ENCODE measurements at places on chromosomes 5 and 9.

GRCh38 chr5:172454358-172455086 is at the start of gene SH3PXD2B:
TSS of gene SH3PXD2B (minus strand) at chr5:172454525. CDS start at chr5:172454352, 173 bp downstream.
- DNase-seq, result peak; percentile 73

DNA sequence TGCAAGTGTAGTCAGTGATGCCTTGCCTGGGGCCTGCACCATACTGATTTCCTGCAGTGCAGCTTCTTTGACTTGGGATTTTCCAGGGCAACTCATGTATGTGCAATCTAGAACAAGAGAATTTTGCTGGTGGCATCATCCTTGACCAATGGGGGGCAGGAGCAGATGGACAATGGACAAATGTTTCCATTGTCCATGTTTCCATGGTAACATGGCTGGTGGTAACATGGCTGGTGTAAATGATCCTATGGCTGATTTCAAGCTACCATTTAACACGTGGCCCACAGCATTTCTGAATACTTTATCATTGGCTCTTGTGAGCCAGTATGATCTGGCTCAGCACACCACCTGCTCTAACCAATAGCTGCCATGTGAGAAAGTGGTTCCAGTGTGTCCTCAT is 130.1 kb upstream of the OSMR start:
- peak; percentile 1 for DNase-seq

DNA sequence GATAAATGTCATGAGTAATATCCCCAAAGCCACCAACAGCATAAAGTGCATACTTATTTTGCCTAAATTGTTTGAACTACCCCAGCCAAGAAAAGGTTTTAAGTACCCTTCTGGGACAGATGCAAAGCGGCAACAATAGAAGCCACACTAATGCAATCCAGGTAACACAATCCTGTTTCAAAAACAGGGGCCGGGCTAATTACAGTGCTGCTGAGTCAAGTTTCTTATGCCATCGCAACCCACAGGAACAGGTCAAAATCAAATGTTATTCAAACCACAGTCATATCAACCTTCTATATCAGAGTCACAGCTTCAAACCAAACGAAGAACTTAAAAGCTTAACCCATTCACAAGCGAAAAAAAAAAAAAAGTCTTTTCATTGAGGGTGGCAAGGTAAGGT is 28.3 kb downstream of the EBF1 start:
- DNase-seq, result no peak

- DNase-seq, result no peak
Observed at GRCh38 chr5:150510460-150511263, 2.7 kb downstream of the NDST1 start.

DNA sequence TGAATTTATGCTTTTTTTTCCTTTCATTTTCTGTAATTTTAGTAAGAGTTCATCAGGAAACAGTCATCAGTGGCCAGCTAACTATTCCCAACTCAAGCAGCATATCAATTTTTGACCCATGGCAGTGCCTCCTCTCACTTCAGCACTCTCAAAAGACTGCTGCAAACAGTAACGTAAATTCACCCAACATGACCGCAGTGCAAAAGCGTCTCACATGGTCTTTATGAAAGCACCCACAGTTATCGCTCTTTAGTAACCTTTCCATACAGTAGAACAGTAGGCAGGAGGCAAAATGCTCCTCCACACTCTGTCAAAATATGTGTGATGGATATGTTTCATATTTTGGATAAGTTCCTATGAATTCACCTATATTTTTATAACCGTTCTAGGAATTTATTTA is 48.6 kb downstream of the PARP8 start:
- DNase-seq, result no peak

GRCh38 chr9:87888501-87888900 is 5.8 kb downstream of the SPATA31E1 start:
- no peak for DNase-seq

- no peak for DNase-seq
Observed at GRCh38 chr5:90878081-90878480, 319.5 kb downstream of the ADGRV1 start.

GRCh38 chr9:2693056-2693455 is 24.3 kb upstream of the KCNV2 start:
- DNase-seq, result no peak

DNA sequence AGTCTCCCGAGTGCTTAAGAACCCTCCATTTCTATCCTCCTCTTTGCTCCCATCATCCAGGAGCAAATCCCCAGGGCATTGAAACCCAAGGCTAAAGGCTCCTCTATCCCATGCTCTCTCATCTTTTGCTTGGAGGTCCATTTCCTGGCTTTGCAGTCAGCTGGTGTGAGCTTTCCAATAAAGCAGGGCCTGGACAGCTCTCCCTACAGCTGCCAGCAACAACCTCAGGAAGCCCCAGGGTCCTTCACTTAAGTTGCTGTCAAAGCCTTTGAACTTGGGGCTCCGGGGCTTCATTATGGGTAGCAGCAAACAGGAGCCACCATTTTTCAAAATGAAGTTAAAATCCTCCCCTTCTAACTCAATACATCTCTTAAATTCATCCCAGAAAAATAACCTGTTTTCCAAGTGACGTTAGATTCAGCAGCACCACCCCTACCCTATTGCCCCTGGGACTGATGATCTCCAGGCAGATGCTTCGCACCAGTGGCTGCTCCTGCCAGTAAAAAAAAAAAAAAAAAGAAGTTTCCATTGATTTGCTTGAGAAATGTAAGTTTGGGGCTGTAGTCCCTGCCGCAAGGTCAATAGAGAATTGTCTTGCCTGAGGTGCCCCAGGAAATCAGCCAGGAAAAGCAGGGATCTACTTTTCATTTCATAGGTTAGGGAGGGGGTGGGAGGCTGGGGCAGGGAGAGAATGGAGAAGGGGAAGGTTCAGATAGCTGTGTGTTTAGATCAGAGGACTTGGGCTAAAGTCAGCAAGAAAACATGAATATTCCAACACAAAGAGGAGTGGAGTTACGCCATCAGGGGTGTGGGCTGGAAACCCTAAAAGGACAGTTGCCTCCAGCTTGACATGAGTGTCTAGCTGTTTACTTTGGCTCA is 83.8 kb upstream of the IL6ST start:
- DNase-seq, result no peak

DNA sequence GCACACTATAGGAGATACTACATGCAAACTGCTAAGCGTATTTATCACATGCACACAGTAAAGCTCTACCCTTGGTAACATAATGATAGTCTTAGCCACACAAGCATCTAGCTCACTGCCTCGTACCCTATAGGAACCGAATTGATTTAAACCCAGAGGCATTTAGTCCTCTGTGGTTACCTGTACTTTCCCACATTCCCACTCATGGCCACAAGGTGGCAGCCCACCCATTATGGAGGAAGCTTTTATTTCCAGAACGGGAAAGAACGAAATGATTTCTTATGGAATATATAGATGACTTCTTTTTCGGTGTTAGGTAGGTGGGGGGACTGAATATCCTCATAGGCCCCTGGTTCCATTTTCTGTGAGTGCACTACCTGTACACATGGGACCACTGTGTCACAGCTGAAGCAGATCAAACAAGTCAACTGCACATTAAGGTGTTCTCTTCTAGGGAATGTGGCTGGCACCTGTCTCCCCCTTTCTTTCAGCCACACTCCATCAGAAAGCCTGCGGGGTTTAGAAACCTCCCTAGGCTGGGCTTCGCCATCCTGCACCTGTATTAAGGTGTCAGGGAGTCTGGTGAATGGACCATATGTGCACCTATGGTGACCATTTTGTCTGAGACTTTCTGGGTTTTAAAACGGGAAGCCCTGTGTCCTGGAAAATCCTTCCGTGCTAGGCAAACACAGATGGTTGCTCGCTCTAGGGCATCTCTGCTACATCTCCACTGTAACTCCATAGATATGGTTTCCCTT is 313.2 kb downstream of the SLIT3 start:
- DNase-seq, result peak; percentile 21

- no peak for DNase-seq
Observed at GRCh38 chr9:128161215-128161902, 1.3 kb downstream of the BBLN start.

GRCh38 chr9:97307091-97307490 is 368 bp upstream of the CCDC180 start:
- DNase-seq, result no peak
